Activated CD4-positive, CD25-positive, alpha-beta regulatory T cell (primary cell): ENCODE measurements at places on chromosomes 16 and 17.

DNA sequence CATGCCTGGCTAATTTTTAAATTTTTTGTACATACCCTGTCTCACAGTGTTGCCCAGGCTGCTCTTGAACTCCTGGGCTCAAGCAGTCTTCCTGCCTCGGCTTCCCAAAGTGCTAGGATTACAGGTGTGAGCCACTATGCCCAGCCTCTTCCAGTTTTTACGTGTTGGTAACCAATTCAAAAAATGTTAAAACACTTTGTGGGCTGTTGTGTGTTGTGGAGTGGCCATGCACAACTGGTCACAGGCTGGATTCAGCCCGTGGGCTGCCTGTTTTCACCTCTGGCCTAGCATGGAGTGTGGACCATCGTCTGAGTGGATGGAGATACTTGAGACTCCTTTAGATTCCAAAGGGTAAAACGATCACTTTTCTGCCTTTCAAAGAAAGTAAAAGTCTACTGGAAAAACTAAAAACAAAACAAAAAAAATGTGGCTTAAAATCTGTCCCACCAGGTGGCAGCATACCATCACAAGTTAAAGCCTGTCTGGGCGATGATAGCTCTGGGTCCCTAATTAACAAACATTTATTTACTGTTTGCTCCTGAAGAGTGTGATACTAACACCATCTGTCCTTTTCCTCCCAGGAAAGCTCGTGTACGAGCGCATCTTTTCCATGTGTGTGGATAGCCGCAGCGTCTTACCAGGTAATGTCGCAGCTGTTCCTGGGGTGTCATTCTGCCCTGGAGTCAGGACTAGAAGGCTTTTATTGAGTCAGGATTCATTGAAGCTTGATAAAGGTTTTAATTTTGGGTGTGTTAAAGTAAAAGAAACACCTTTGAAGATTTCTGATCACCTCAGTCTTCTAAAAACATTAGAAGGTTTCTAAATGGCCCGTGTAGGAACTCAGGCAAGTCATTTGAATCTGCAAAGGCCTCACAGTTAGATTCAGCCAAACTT, 45.8 kb downstream of the VPS35L start:
- peak; percentile 1 for DNase-seq

GRCh38 chr16:66934138-66934838, at the start of gene CIAO2B:
CIAO2B (minus strand) TSS chr16:66934402; CDS start chr16:66934364, 38 bp downstream.
- peak; percentile 80 for DNase-seq

DNA sequence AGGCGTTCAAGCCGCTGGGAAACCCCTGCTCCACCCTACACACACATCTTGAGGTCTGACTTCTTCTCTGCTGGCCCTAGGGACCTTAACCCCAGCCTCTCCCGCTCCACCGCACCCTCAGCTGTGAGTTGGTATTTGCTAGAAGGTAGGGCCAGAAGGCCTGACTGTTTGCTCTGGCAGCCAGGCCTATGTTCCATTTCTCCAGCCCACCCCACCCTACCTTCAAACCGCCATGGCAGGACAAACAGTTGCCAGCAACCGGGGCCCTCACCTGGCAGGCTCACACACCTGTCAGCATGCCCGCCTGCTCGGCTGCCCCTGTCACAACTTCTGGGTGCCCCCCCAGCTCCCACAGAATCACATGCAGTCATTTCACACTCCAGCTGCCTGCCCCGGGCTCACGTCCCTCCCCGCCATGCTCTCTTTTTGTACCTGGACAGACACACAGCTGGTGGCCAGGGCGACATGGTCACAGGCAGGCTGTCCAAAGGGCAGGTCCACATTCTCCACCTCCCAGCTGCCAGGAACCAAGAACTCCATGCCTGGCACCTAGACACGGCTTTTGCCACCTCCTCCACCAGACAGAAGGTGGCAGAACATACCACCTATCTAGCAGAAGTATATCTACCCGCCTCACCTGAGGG, 2.6 kb upstream of the ATP2A3 start:
- no peak for DNase-seq

- no peak for DNase-seq
Measured at GRCh38 chr17:77453613-77454241, 313.0 kb downstream of the SEC14L1 start.

GRCh38 chr17:18185391-18185790, 1.8 kb downstream of the ALKBH5 start:
- DNase-seq = no peak

- no peak for DNase-seq
Measured at GRCh38 chr16:11456741-11457140, 111.5 kb downstream of the RMI2 start.

DNA sequence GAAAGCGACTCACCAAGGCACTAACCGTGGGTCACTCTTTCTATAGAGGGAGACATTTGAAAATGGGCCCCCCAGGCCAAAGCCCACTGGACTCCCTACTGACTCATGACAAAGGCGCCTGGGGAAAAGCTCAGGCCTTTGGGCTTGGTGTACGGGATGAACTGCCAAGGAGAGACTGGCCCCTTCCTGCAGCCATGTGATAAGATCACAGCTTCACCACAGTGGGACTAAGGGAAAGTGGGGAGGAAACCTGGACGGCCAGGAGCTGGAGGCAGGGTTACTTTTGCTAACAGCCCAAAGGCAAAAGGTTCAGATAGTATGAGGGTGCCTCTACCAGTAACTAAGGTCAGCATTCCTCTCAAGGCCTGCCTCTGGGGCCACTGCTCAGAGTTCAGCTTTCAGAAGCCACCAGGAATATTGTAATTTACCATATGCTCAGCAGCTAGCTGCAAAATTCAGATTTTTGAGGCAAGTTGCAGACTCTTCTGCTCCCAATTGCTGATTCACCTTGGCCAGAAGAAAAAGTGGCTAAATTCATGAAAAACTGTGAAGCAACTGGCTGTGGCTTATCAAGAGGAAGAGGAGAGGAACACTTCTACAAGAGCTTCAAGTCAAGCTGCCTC, 37.1 kb upstream of the SLC25A19 start:
- no peak for DNase-seq

DNA sequence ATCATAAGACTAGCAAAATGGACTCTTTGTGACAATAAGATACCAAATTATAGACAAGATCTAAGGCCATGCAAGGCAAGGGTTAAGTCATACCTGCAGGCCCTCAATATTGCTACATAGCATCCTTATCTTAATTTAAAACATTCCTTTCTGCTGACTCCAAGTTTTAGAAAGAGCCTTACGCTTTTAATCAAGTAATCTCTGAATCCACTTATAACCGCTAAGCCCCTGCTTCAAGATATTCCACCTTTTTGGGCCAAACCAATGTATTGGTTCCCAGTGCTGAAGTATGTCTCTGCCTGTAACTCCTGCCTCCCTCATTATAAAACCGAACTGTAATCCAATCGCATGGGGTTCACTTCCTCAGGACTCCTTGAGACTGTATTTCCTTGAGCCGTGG, 255.4 kb downstream of the PHKB start:
- no peak for DNase-seq

- DNase-seq = no peak
Measured at GRCh38 chr16:68251832-68252231, 6.7 kb downstream of the PLA2G15 start.

GRCh38 chr17:44084131-44084538, 13.6 kb downstream of the G6PC3 start:
- no peak for DNase-seq

GRCh38 chr16:79770244-79771064, 169.9 kb upstream of the MAF start:
- DNase-seq = peak; percentile 18

GRCh38 chr16:66300501-66300900, 66.0 kb upstream of the CDH5 start:
- no peak for DNase-seq

GRCh38 chr17:16027708-16028584, 28.3 kb downstream of the TTC19 start:
- no peak for DNase-seq

DNA sequence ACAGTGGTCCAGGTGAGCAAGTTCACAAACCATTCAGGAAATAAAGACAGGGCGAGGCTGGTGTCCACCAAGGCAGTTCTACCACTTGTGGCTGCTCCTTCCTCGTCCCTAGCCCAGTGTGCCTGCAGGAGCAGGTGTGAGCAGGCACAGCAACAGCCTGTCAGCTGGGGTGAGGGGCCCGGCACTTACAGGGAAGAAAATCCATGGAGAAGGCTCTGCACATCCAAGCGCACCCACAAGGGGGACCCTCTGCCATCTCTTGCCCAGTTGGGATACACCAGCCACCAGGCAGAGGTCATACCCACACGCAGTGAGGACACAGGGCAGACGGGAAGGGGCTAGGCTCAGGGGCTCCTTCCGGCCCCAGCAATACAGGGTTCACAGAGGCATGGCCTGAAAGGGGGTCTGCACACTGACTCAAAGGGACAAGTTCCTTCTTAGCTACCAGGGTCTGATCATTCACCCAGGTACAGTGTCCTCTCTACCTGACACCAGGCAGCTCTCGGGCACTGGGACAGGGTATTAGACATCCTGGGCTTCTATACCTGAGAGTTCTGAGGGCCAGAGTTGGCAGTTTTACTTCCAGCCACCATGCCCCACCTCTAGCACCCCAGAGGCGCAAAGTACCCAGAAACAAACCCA, 27.0 kb downstream of the CDIP1 start:
- no peak for DNase-seq

DNA sequence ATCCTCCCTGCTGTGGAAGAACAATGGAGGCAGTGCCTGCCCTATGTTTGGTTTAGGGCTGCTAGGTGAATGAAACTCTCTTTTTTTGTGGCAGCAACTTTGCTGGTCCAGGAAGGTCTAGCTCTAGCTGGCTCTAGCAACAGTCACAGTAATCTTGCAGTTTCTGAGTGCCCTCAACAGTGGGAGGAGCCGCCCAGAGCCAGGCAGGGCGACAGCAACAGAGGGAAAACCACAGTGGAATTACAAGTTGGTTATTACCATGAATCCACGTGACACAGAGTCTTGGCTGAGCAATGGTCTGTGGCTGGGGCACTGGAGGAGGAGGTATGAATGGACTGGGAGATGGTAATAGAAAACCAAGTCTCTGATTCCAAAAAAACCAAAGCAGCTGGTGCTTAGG, 10.3 kb downstream of the HSPB9 start:
- no peak for DNase-seq

- DNase-seq = no peak
Measured at GRCh38 chr17:21510686-21511362, 134.7 kb downstream of the KCNJ12 start.

DNA sequence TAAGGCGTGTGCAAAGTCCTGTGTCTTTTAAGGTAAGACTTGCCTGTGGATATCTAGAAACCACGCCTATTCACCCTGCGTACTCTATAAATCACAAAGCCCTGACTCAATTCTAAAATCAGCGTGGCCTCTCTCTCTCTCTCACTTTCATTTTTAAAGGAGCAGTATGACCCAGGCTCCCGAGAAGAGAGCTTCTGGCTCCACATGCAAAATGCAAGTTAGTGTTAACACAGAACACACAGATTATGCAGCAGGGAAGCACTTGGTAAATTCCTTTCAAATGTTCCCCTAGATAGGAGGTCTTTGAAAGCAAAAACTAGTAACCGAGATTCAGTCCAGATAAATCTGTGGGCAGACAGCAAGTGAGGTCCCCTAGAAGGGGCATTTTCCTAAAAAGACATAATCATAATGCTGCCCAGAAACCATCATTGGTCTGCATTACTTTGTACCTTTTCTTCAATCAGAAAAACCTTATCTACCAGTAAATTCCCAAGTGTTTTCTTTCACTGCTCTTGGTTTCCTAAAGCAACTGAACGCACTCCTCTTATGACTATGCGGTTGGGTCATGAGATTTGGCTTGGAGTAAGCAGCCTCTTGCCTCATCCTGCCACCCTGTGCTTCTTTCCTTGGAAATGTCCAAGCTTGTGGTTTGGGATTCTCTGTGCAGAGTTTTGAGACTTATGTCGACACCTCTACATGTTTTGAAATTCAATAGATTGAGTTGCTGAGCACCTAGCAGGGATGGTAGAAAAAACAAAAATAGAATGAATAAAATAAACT, 31.7 kb upstream of the KCNJ2 start:
- no peak for DNase-seq

GRCh38 chr16:1379304-1380076, 27.8 kb downstream of the GNPTG start:
- DNase-seq = peak; percentile 48

GRCh38 chr17:67456103-67456502, 79.0 kb downstream of the PITPNC1 start:
- DNase-seq = no peak

DNA sequence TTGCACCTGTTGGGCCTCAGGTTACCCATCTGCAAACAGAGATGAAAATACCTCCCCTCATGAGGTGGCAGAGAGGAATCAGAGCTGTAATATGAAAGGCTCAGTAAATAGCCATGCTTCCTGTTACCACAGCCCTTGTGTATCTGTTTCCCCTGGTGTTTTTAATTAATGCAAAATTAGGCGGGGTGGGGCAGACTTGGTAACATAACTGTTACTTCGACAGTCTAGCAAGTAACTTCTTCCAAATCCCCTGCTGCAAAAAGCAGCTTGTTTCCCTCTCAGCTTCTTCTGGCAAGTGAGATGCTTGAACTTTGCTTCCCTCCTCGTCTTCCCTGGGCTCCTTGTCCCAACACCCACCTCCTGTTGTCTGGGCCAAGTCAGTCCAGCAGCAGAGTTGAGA, 381.5 kb downstream of the CPPED1 start:
- DNase-seq = no peak

- no peak for DNase-seq
Measured at GRCh38 chr17:36723459-36724025, 122.2 kb downstream of the MRM1 start.

- DNase-seq = no peak
Measured at GRCh38 chr16:11852092-11852809, 909 bp upstream of the RSL1D1 start.

DNA sequence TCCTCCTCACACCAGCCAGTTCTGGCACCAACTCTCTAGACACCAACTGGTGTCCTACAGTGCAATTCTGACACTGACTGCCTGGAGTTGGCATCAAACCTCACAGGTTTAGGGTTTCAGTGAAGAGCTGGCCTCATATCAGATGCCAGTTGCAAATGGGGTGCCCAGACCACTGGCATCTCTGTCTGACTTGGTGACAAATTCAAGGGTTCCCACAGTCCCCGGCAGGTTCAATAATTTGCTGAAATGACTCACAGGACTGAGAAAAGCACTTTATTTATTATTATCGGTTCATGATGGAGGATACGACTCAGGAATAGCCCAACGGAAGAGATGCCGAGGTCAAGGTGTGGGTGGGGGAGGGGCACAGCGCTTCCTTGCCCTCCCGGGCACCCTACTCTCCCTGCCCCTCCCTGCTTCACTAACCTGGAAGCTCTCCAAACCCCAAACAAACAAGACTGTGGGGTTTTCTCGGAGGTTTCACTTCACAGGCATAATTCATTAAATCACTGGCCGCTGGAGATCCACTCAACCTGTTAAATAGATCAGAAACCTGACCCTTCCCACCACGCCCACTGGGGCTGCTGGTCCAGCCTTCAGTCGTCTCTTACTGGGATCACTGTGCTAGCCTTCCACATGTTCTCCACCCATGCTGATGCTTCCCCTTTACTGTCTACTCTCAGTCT, 1.7 kb upstream of the NLRP1 start:
- DNase-seq = no peak

DNA sequence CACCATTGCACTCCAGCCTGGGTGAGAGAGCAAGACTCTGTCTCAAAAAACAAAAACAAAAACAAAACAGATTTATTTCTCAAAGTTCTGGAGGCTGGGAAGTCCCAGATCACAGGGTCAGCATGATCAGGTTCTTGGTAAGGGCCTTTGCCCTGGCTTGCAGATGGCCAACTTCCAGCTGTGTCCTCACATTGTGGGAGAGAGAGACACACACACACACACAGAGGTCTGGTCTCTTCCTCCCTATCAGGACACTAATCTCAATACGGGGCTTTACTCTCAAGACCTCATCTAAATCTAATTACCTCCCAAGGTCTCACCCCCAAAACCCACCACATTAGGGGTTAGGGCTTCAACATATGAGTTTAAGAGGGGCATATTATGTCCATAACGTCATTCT, 26.4 kb upstream of the TAOK1 start:
- DNase-seq = no peak
